Stimulated activated CD4-positive, alpha-beta T cell treated with anti-CD3 and anti-CD28 coated beads, Interleukin-12 subunit alpha, Interleukin-12 subunit beta, amount 100 ng/mL, for 4 hours (primary cell): ENCODE measurements at places on chromosomes 13 and 19.

GRCh38 chr19:34336781-34337271 is 28.2 kb upstream of the GPI start:
- no peak for DNase-seq

DNA sequence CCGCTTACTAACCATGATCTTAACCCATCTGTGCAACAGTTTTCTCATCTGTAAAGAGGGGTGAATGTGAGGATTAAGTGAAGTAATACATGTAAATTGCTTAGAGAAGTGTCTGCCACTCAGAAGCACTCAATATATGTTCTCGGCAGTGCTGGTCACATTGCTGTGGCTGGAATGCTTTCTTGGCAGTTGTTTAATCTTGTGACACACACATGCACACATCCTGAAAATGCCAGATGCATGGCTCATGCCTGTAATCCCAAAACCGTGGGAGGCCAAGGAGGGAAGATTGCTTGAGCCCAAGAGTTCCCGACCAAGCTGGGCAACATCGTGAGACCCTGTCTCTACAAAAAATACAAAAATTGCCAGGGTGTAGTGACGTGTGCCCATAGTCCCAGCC is 4.9 kb upstream of the DMKN start:
- no peak for DNase-seq

GRCh38 chr13:73273745-73274144 is 214.9 kb downstream of the KLF5 start:
- no peak for DNase-seq

- no peak for DNase-seq
Measured at GRCh38 chr19:30535011-30535410, 162.8 kb downstream of the ZNF536 start.
